Right ventricle myocardium superior (tissue), 1 donor: ENCODE measurements at places on chromosomes 1 and 21. TPM values are rescaled to one million over a fixed set of nuclear protein-coding genes. Genes with fewer than 3 reads are reported as not detected.

GRCh38 chr1:226706684-226707083 lies 32.4 kb downstream of the ITPKB start:
- DNase-seq = no peak

- no peak for DNase-seq
Observed at GRCh38 chr1:116737855-116738321, 16.3 kb upstream of the CD2 start.

- DNase-seq = no peak
Observed at GRCh38 chr1:231021540-231022031, 18.5 kb downstream of the FAM89A start.

DNA sequence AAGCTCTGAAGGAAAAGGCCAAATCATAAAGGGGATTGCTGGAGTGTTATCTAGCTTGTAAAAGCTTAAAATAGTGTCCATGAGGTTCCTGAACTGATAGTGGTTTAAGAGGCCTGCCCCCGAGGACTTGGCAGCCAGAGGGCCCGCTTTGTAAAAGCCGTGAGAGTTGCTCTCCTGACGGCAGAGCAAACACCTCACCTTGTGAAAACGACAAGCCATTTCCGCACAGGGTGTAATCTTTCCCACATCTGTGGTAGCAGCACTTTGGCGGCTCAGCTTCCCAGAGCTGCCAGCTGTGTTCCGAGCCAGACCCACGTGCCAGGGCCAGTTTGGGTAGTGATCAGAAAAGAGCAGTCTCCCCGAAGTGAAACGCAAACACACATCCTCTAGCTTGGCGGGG lies 37.0 kb downstream of the SERBP1 start:
- DNase-seq = peak; percentile 44

- peak; percentile 68 for DNase-seq
Observed at GRCh38 chr1:226181996-226182714, 4.4 kb downstream of the ACBD3 start.

The SPRR2F gene
- total RNA-seq = not detected

The SELL gene
- 0.89 TPM for total RNA-seq

The OR10K2 gene
- not detected for total RNA-seq

GRCh38 chr1:44590475-44590874 lies 83.8 kb downstream of the TMEM53 start:
- no peak for DNase-seq

DNA sequence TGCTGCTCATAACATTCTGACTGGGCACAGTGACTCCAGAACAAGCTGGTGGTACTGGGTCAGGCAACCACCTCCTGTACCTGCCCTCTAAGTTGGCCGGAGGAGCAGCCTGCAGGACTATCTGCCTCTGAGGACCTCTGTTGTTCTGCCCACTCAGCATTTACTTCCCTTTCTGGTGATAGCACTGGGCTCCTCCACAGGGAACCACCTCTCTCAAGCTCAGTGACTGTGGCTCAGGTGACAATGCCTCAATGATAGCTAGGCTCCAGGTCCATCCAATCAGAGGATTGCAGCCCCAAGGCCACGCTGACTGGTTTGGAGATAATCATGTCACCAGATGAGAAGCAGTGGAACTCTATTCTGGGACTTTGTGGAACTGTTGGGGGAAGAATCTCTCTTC lies 15.8 kb downstream of the SLC41A1 start:
- no peak for DNase-seq

DNA sequence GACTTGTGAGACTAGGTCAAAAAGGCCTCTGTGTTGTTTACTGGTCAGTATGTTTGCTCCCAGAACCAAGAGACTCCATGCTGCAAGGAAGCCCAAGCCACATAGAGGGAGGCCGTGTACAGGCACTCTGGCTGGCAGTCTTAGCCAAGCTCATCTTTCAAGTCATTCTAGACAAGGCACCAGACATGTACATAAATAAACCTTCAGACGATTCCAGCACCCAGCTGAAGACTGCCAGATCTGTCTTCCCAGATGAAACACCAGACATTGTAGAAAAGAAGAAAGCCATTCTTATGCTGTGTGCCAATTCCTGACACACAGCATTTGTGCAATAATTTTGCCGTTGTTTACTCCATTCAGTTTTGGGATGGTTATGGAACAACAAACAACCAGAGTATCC lies 595.5 kb downstream of the KIF26B start:
- DNase-seq = no peak
